Thoracic aorta (tissue), 2 donors: ENCODE measurements at places on chromosomes 4 and X.

- no peak for DNase-seq
These were observed 29.0 kb upstream of the GPM6B start for GRCh38 chrX:13845721-13846378.

DNA sequence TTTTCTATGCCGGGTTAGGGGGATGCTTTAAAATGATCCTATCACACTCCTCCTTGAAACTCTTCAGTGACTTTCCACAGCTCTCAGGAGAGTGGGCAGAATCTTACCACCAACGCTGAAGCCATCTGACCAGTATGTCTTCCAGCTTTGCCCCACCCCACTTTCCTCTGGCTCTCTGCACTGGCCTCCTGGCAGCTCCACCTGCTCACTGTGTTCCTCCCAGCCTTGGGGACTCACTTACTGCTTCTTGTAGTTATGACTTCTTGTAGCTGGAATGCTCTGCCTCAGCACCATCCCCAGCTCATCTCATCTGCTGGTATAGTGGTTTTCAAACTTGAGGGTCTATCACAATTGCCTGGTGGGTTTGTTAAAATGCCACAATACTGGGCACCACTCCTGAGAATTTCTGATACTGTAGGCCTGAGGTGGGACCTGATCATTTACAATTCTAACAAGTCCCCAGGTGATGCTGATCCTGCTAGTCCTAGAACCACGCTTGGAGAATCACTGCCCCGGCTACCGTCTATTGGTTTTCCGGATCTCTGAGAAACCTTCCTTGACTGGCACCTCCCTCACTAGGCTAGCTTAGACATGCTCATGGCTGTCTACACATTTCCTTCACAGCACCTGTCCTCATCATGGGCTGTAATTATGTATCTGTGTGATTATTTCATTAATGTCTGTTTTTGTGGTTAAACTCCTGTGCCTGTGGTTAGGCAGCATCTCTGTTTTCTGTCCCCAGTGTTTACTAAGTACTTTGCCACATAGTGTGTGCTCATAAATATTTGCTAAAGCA lies 152.2 kb downstream of the MGST2 start:
- no peak for DNase-seq

GRCh38 chr4:59646082-59646481 lies 1554.0 kb upstream of the ADGRL3 start:
- no peak for DNase-seq

GRCh38 chr4:124334119-124334518 lies 378.4 kb downstream of the ANKRD50 start:
- no peak for DNase-seq

DNA sequence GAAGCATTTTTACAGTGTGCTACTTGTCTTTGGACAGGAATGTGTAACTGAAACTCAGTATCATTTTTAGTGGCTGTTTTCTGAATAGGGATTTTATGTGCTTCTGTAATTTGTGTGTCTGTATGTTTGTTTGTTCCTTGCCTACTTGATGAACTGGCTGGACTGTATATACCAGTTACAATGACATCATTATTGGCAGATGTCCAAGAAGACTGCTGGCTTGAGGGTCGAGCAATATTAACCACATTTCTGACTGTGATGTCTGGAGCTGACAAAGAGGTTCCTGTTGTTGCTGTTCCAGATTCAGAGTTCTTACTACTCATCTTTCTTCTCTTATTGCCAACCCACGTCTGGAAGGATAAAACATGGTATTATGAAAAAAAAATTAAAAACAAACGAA lies 33.0 kb downstream of the HDX start:
- DNase-seq, result no peak

- DNase-seq, result no peak
These were observed 276.0 kb upstream of the FAT1 start for GRCh38 chr4:186999686-187000085.

DNA sequence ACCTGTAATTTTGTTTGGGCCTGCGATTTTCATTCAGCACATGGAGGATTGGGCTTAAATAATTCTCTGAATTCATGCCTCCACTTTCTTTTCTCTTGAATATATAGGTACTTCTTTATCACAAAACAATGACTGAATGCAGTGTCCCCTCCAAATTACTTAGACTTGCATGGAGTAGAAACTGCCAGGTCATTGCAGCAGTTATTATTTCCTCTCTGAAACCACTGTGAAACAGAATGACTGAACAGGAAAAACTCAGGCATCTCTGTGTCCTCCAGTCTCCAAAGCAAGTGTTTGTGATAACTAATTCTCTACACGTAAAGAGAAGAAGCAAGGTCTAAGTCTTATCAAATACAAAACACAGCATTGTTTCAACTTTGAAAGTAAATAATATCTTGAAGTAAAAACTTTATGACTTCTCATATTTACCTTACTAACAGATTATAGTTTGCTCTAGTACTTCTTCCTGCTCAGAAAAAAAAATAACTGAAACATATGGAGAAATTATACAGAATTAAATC lies 144.5 kb upstream of the DIAPH2 start:
- DNase-seq, result no peak

DNA sequence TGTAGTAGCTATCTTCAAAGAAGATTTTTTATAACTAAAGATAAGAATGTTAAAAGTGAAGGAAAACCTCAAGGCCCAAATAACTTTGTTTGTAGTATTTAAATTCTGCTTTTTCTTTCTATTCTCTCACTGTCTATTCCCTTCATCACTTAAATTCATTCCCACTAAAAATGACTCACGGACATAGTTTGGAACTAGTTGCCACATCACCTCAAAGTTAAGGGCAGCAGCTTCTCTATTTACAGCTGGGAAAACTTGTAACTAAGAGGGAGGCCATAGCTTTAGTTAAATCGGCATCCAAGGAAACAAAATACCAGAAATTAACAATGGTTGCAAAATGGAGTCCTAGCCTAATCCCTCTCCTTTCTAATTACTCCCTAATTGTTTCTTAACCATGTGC lies 325.4 kb upstream of the MAGEB2 start:
- DNase-seq, result no peak

GRCh38 chr4:53854991-53855568 lies 209.3 kb downstream of the CHIC2 start:
- DNase-seq, result no peak

DNA sequence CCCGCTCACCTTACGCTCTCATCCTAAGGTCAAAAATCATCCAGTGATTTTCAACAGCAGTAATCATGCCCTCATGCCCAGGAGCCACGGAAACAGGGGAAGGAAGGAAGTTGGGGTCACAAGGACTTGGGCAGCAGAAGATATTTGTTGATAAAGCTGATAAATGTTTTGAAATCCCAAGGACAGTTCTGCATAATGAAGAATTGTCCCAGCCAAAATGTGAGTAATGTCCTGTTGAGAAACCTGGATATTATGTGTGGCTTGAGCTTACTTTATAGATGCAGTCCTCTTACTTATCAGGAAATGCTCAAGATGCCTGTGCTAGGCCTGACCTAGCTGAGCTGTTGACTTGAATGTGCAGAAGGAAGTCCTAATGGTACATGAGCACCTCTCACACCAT lies 263.0 kb upstream of the ZFP42 start:
- DNase-seq, result no peak

DNA sequence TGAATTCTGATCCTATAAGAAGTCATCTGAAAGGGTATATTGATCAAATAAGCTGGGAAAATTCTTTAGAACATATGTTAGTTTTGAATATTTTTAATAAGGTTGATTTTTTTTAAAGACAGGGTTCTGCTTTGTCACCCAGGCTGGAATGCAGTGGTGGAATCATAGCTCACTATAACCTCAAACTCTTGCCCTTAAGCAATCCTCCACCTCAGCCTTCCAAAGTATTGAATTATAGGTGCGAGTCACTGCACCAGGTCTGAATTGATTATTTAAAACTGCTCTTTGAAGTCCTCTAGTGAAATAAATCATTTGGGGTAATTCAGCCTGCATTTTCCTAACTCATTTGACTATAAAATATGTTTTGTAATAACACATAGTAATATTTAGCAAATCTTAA lies 812.3 kb downstream of the PDHA2 start:
- DNase-seq, result no peak

- DNase-seq, result no peak
These were observed 167.5 kb downstream of the CDS1 start for GRCh38 chr4:84750260-84750959.

- DNase-seq, result no peak
These were observed 55.9 kb downstream of the STARD8 start for GRCh38 chrX:68703369-68703768.

GRCh38 chr4:73822389-73822788 lies 14.1 kb upstream of the CXCL6 start:
- DNase-seq, result no peak

- DNase-seq, result no peak
These were observed 345.1 kb upstream of the TACR3 start for GRCh38 chr4:104064646-104065577.

DNA sequence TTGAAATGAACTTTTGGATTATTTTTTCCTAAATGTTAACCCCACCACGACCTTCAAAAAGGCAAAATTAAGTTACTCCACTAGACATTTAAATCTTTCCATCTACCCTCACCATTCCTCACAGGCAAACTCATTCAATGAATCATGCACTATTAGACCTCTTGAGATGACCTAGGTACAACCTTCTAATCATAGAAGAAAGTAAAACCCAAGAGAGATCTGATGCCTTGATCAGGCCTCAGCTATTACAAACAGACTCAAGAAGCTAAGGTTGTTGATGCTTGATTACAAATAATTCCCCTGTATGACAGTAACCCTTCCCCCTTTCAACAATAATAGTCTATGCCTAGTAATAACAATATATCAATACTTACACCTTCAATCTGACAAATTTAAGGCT lies 18.9 kb downstream of the TAPT1 start:
- no peak for DNase-seq

DNA sequence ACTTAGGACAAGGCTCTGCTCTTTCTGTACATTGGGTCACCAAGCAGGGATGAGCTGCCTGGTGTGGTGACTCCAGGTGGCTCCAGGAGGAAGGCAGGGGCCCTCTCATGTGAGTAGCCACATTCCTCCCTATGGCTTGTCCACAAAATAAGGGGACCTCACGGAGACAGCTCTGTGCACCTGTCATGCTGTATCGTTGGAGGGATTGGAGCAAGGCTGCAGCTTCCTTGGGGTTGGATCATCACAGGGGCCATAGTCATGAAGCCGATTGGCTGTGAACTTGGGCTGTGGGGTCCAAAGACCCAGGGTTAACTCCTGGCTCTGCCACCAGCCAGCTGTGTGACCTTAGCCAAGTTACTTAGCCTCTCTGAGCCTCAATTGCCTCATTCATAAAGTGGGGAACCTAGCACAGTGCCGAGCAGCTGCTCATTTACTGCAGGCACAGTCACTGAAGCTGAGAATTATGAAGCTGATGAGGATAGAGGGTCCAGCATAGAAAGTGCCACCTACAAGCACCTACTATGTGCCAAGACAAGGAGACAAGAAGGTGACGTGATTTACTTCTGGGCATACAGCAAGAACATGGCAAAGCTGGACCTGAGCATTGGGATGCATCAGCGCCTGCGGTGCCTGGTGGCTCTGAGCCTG lies 11.8 kb upstream of the KIAA0232 start:
- no peak for DNase-seq

- peak; percentile 14 for DNase-seq
These were observed 392.5 kb downstream of the BCOR start for GRCh38 chrX:39705290-39705689.

GRCh38 chrX:73563738-73564068 lies 706 bp downstream of the CHIC1 start:
- DNase-seq, result no peak

DNA sequence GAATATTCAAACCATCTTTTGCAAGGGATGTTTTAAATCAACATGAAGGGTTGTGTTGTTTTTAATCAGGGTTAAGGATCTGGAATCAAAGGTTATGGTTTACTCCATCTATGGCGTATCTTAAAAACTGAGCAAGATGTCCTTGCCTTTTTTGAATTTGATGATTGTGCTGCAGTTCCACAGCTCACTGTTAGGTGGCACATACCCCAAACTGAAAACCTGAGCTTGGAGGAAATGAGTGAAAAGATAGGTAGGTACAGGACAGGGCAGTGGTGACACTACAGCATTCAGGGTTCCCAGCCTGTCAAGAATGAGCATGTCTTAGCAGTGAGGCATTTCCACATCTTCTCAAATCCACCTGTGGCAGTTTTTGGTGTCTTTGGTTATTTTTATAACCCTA lies 13.1 kb upstream of the EOLA1 start:
- no peak for DNase-seq

GRCh38 chr4:151537687-151538086 lies 128.7 kb downstream of the FHIP1A start:
- no peak for DNase-seq

DNA sequence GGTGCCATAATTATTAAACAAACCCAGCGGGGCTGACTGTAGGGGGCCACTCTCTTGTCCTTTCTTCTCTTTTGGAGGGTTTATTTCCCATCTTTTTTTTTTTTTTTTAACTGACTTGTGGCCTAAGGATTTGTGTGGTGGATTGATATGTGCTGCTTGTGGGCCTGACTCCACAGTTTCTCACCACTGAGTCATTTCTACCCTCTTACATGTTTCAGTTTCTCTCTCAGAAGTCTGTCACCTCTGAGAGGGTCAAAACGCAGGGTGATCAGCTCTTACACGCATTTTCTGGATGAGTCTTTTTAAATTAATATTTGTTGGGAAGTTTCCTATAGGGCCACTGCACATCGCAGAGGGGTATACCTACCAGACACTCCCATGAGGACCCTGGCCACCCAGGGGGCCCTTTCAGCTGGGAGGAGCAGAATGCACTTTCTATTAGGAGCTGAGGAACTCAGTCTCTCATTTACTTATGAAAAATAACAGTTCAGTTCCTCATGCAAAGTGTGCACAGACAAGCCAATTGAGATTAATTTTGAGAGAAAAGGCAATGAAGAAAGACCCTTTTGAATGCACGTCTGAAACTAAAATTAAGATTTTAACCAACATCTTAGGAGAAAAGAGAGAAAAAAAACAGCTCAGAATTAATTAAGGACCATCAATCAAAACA lies 407.9 kb downstream of the TECRL start:
- DNase-seq, result no peak

DNA sequence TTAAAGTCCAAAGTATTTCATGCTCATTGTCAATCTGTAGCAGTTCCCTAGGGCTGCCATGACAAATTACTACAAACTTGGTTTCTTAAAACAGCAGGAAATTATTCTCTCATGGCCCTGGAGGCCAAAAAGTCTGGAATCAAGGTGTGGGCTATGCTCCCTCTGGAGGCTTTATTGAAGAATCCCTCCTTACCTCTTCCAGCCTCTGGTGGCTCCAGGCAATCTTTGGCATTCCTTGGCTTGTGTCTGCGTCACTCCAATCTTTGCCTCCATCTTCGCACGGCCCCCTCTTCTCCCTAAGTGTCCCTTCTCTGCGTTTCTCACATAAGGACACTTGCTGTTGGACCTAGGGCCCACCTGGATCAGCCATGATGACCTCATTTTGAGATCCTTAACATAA lies 170.4 kb downstream of the SMIM20 start:
- no peak for DNase-seq

DNA sequence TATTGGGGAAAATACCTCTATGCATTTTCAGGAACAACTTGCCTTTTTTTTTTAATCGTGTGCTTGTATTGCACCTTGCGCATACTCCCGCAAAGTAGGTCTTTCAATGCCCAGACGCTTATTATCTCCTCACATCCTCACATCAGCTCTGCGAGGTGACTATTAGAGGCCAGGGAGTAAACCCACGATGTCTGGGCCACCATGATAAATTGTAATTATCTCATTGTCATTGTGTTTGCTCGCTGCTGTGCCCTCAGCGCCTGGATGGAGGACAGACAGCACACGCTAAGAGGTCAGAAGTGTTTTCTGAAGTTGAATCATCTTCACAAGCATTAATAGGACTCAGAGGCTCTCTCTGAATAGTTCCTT lies 1.0 kb upstream of the RELL1 start:
- no peak for DNase-seq
